GM23338 (cell line): ENCODE measurements at places on chromosomes 1 and 21.
A peak's percentile ranks its signal among the peaks of the same experiment; 100 is the strongest.

DNA sequence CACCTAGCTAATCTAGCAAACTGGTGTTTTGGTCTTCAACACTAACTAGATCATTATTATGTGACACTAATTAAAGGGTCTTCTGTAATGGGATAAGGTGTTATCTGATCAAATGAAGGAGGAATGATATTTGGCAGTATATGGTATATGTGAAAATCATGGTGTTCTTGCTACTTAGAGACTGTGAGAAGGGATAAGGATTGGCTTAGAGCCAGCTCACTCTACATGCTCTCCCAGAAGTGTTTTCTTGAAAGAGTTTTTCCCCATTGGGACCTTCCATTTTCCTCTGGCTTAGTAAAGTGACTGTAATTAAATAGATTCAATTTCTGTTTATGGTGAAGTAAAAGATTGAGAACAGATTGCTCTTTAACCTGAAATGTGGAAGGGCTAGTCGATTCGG is 71.2 kb upstream of the RGL1 start:
- DNase-seq = no peak

GRCh38 chr1:180940445-180940844 is 27.7 kb downstream of the KIAA1614 start:
- DNase-seq = no peak

- DNase-seq = no peak
Measured at GRCh38 chr1:31627301-31627929, 9.9 kb downstream of the HCRTR1 start.

GRCh38 chr1:36560621-36561360 is 78.1 kb upstream of the CSF3R start:
- no peak for DNase-seq

DNA sequence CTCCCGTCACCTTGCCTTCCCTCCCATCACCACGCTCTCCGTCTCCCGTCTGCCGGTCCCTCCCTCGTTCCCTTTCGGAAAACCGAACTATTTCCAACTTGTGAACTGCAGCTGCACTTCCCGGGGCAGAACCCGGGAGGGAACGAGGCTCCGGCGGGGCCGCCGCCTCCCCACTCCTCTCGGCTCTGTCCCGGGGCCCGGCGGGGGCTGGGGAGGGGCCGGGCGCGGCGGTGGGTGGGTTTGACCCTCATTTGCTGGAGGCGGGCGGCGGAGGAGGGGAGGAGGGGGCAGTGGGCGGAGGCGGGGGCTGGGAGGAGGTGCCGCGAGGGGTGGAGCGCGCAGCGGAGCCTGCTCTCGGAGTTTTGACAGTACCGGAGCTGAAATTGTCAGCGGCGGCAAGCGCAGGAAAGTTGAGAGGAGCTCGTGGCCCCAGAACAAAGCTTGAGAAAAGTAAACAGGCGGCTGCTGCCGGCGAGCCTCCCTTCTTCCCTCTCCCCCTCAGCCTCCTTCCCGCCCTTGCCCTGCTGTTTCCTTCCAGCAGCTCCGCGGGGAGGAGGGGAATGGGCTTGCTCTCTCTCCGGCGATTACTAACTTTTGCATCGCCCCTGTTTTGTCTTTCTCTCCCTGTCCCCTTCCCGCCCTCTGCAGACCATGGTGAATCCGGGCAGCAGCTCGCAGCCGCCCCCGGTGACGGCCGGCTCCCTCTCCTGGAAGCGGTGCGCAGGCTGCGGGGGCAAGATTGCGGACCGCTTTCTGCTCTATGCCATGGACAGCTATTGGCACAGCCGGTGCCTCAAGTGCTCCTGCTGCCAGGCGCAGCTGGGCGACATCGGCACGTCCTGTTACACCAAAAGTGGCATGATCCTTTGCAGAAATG is 2.9 kb downstream of the LMO4 start:
- peak; percentile 94 for DNase-seq

DNA sequence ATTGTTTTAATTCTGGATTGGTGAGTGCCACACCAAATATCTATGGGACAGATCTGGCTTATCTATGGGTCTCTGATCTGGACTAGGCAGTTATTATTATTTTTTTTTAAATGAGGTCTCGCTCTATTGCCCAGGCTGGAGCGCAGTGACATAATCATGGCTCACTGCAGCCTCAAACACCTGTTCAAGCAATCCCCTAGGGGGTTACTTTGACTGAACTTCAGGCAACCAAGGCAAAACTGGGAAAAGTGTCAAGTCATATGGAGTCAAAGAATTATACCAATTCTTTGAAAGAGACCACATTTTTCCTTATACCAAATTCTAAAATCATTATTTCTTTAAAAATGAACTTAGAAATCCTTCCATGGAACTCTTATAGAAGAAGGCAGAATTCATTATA is 129.1 kb upstream of the HOOK1 start:
- no peak for DNase-seq

DNA sequence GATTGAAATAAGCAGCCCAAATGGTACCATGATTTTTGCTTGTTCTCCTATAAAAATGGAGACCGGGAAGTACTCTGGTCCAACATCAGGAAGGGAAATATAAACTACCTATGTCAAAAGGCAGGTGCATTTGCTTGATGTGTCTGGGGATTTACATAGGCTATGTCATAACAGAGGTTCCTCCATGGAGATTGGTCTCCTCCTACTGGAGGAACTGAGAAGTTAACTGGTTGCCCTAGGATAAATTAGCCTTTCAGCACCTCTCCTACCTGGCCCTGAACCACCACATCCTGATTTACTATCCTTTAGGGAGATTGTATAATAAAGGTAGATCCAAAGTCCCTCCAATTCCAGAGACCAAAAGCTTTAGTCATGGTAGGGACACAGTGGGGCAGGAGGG is 1109.3 kb upstream of the B3GALT2 start:
- DNase-seq = peak; percentile 76

- DNase-seq = no peak
Measured at GRCh38 chr1:205965036-205965884, 22.0 kb upstream of the SLC26A9 start.

DNA sequence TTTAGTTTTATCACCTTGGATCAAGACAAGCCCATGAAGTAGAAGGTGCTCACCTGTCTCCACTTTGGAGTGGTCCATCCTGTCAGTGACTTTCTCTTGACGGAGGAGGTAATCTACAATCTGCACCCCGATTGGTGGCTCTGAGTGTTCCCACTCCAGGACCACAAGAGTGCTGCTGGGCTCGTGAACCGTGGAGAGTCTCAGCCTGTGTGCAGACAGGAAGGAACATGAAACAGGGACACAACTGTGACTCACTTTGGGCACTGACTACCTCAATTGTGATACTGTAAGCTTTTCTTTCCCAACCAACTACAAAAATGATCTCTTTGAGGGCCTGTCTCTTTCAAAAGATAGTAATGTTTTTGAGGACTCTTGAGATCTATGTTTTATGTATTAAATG is 280.2 kb downstream of the ASTN1 start:
- no peak for DNase-seq

DNA sequence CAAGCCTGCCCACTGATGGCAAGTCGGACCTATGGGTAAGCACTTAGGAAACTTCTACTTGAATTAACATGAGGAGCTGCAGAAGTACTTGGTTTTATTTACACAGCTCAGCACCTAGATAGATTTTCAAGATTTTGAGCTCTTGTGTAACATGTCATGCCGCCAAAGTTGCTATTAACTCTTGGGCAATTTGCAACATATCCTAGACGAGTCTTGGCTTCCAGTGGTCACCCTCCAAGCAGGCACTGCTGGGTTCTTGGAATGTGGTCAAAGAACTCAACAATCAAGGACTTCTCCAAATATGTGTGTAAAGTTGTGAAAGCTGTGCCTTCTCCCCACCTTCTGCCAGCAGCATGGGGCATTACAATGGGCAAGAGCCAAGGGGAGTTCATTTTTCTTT is 17.8 kb upstream of the GUCA2B start:
- DNase-seq = no peak

DNA sequence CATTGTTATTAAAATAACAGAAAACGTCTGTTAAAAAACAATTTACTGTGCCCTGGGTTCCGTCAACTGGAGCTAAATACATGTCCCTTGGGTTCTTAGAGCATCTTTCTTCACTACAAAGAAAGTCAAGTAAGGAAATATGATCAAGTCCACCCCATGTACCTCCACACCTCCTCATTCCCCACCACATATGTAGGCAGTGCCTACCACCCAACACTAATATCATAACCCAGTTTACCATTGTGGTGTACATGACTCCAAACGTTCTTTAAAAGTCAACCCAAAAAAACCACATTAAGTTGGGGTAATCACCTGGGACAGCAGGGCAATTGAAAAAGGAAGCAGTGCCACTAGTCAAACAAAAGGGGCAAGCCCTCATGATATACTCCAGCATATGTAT is 7.8 kb upstream of the LRRC52 start:
- no peak for DNase-seq

GRCh38 chr1:17236779-17237560 is 11.9 kb upstream of the PADI3 start:
- peak; percentile 97 for DNase-seq

GRCh38 chr1:172239901-172240300 is 180.6 kb upstream of the C1orf105 start:
- DNase-seq = no peak

- no peak for DNase-seq
Measured at GRCh38 chr1:93769777-93770176, 88.1 kb upstream of the BCAR3 start.

- no peak for DNase-seq
Measured at GRCh38 chr1:157196245-157196543, 58.0 kb upstream of the ETV3 start.

DNA sequence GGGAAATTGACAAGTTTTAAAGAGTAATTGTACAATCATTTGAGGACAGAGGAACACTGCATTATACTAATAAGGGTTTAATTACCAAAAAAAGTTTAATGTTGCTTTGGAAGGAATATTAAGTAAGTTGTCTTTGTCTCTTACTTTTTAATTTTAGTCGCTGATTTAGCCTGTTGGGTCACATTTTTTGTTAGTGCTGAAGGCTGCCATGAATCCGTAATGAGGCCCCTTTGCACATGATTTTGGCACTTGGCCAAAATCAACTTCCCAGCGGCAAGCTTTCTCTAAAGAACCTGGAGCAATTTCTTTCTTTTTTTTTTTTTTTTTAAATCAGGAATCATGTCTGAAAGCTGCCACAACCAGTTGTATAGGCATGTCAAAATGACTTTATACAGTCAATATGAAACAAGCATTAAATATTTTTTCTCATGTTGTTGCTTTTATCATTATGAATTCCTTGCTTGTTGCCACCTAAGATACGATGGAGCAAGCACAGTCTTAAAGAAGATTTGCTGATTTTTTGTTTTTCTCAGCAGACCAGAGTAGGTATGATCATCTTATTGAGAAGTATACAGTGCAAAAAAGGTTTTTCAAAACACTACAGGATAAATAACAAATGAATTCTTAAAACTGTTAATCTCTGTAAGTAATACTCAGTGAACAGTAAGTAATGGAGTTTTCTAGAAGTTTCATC is 690.4 kb downstream of the USP25 start:
- no peak for DNase-seq

DNA sequence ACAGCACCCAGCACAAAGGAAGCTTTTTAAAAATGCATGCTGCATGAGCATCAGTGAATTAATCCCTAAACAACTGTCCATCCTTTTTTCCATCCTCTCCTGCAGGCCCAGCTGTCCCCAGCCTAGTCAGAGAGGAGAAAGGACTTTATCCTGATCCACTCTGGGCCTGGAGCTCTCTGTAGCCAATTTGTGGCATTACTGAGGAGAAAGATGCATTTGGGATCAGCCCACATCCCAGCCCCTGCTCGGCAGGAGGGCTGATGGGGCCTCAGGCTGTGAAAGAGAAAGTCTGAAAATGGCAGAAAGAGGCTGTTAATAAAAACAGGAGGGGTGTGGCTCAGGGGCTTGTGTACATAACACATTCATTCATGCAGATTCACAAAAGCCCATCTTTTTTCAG is 37.5 kb upstream of the ATP2B4 start:
- DNase-seq = no peak

- DNase-seq = no peak
Measured at GRCh38 chr1:213958346-213958745, 29.4 kb upstream of the PROX1 start.

DNA sequence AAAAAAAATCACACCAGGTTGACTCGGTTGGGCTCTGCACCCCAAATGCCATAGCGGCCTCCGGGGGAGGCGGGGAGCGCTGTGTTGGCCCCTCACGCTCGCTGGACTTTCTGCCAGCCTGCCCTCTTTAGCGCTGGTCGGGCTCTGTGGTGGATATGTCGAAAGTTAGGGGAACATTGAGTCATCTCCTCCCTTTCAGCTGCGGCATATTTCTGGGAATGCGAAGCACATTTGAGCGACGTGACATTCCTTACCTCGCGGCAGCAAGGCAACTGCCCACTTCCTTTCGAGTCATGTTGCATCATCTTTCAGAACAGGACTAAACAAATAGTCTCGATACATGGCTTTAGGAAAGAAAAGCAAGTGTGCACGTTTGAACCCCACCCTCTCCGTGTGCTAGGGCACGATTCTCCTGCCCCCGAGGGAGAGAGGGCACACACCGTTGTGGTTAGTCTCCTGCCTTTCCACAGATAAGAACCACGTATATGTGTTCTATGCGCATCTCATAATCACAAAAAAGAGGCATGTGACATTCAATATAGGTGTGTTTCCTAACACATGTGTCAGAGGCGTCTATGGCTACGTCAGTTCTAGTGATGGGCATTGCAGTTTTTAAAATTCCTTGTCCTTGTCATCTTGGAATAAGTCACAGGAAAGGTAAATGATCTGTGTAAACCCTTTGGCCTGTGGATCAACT is 105.9 kb upstream of the SLC45A1 start:
- peak; percentile 43 for DNase-seq

- DNase-seq = peak; percentile 71
Measured at GRCh38 chr21:45554477-45555175, 12.4 kb upstream of the SLC19A1 start.

DNA sequence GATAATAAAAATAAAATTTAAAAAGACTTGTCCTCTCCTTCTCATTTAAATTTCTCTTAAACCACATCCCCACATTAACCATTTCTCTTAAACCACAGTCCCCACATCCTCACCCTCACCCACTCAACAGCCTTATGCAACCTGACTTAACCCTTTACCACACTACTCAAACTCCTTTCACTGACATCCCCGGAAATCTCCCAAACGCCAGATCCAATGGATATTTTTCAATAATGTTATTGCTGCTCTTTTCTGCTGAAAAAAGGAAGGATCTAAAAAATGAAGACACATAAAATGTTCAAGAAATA is 54.2 kb upstream of the EEIG2 start:
- DNase-seq = no peak

DNA sequence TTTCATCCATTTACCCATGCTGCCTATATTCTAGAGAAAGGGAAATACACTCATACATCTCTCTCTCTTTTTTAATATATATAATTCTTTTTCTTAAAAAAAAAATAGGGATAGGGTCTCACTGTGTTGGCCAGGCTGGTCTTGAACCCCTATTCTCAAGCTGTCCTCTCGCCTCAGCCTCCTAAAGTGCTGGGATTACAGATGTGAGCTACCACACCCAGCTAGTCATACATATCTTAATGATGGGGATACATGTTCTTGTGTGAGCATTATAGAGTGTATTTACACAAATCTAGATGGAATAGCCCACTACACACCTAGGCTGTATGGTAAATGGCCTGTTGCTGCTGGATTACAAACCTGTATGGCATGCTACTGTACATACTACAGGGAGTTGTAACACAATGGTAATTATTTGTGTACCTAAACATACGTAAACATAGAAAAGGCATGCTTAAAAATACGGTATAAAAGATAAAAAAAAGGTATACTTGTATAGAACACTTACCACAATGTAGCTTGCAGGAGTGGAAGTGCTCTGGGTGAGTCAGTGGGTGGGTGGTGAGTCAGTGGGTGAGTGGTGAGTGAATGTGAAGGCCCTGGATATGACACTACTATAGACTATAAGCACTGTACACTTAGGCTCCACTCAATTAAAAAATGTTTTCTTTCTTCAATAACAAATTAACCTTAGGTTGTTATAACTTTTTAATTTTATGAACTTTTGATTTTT is 72.9 kb downstream of the IVNS1ABP start:
- no peak for DNase-seq

- DNase-seq = no peak
Measured at GRCh38 chr1:241525026-241525425, 5.5 kb upstream of the FH start.
